ENCODE measurements at places on chromosomes 13 and 19.
A peak's percentile ranks its signal among the peaks of the same experiment; 100 is the strongest.

- DNase-seq, result no peak
Measured at GRCh38 chr13:100179276-100179675, 90.4 kb downstream of the PCCA start.

DNA sequence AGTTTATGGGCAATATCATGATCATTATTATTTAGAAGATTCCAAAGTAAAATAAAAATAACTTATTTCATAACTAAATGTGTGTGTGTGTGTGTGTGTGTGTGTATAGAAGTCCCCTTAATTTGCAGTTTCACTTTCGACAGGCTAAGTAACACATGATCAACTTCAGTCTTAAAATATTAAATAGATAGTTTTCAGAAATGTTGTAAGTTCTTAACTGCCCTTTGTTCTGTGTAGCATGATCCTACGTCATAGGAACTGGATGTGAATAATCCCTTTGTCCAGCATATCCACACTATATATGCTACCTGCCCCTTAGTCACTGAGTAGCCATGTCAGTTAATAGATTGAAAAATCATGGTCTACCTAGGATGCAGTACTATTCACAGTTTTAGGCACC is 1863.5 kb upstream of the PCDH20 start:
- DNase-seq, result no peak

DNA sequence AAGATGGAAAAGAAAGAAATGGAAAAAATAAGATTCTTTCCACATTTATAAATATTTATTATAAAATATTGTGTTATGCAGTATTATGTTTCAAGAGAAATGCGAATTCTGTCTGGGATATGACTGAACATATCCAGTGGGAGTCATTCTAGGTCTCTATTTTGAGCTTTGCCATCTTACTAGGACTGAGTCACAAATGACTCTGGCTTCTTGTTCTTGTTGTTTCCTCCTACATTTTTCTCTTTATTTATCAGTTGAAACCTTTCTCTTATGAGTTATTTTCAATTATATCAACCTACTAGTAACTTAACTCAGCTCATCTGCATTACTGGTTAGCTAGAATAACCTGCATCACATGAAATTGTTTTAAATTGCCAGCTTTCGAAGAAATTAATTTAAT is 1247.3 kb downstream of the SLITRK1 start:
- peak; percentile 16 for DNase-seq

GRCh38 chr19:3932931-3933810 is at the start of gene NMRK2:
TSS of gene NMRK2 (plus strand) at chr19:3933069. CDS start at chr19:3933672, 603 bp downstream.
- no peak for DNase-seq

- DNase-seq, result no peak
Measured at GRCh38 chr19:47589824-47590223, 16.9 kb upstream of the ZNF541 start.

DNA sequence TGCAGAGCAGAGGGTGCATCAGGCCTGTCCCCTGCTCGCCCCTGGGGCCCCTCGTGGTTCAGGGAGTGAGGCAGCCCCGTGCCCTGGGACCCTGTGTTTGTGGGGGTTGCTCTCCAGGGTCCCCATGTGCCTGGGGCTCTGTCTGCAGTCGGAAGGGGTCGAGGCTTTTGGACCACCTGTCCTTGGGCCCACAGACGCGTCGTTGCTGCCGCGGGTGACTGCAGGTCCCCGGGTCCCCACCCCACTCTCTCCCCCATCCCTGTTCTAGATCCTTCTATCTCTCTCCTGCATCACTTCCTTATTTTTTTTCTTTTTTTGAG is 1.9 kb downstream of the PCSK4 start:
- DNase-seq, result no peak

- peak; percentile 85 for DNase-seq
Measured at GRCh38 chr19:56538254-56538760, 441 bp upstream of the ZFP28 start.

GRCh38 chr19:1567116-1567847 is 843 bp downstream of the MEX3D start:
- DNase-seq, result no peak

DNA sequence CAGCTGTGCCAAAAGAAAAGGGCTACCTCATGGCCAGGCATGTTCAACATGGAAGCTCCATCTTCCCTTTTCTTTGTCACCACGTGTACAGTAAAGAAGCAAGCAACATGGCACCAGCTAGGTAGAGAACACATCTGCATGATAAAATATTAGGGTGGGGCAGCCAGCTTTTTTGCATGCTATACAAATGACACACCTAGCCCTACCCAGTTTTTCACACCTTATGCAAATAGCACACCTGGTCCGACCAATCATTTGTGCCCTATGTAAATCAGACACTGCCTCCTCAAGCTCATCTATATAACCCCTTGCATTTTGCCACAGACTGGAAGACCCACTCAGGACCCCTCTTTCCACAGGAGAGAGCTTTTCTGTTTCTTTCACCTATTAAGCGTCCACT is 85.5 kb downstream of the STOML3 start:
- DNase-seq, result no peak

DNA sequence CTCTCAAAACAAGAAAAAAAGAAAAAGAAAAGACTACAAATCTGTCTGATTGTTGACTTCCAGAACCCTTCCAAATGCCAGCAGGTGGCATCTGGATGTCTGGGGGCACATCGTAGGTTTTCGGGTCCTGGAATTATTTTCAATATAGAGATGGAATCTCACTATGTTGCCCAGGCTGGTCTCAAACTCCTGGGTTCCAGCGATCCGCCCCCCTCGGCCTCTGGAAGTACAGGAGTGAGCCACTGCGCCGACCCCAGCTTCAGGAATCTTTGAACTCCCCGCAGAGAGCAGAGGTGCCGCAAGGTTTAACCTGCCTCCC is 567 bp upstream of the B3GNT3 start:
- DNase-seq, result no peak

DNA sequence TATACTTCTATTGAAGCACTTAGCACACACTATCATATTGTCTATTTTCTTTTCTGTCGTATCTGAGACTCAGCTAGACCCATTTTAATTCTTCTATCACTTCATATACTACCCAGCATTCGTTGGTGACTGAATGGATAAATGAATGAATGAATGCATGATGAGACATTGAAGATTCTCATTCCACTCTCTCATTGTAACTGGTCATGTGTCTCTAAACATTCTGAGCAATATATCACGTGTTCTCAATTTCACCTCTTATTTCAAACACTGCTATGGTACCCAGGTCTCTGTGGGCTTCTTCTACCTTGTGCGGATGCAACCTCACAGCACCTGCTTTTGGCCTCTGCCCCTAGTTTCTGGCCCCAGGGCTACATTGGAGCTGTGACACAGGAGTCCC is 65.2 kb upstream of the USPL1 start:
- DNase-seq, result no peak

DNA sequence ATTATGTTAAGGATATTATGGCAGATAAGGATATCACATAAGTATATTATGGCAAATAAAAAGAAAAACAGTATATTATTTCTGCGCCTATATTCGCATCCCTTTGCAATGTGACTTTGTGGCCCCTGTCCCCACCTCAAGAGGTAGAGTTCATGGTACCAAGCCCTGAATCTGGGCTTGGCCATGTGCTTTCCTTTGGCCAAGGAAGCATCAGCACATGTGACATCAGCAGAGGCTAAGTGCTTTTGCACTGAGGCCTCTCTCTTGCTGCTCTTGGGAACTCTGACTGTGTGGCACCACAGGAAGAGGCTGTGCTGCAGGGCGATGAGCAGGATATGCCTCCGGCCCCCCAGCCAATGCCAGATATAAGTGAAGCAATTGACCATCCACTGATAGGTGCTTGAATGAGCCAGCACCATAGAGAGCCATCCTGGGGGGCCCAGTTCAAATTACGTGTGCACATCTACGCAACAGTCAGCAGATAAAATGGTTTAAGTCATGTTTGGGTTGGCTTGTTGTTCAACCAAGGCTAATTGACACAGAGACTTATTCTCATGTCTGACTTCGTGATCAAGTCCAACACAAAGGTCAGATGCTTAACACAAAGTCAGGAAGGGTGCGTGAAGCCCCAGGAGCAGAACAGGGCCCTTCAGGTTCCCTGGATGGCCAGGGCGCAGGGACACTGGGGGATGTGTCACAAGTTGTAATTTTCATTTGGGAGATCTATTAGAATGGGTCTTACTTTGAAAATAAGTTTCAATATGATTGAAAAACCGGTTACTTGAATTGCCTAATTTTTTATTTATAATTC is 173.3 kb downstream of the COL4A1 start:
- DNase-seq, result no peak

DNA sequence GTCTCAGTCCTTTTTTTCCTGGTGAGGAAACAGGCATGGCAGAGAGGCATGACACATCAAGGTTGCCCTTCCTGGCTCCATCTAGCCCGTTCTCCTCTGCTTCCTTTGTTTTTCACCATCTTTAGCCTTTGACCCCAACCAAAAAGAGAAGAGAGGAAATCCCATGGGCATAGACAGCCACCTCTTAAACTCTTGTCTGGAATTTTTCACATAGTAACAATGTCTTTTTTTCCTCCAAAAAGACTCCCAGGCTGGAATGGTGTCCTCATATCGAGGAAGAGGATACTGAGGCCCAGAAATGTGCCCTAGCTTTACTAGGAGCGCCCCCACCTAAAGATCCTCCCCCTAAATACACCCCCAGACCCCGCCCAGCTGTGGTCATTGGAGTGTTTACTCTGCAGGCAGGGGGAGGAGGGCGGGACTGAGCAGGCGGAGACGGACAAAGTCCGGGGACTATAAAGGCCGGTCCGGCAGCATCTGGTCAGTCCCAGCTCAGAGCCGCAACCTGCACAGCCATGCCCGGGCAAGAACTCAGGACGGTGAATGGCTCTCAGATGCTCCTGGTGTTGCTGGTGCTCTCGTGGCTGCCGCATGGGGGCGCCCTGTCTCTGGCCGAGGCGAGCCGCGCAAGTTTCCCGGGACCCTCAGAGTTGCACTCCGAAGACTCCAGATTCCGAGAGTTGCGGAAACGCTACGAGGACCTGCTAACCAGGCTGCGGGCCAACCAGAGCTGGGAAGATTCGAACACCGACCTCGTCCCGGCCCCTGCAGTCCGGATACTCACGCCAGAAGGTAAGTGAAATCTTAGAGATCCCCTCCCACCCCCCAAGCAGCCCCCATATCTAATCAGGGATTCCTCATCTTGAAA is at the start of gene GDF15:
Gene GDF15, plus strand, starts transcription at position 484 of the 868 bp plus-strand sequence. Its CDS starts 32 bp downstream, at position 516.
- DNase-seq, result peak; percentile 87

DNA sequence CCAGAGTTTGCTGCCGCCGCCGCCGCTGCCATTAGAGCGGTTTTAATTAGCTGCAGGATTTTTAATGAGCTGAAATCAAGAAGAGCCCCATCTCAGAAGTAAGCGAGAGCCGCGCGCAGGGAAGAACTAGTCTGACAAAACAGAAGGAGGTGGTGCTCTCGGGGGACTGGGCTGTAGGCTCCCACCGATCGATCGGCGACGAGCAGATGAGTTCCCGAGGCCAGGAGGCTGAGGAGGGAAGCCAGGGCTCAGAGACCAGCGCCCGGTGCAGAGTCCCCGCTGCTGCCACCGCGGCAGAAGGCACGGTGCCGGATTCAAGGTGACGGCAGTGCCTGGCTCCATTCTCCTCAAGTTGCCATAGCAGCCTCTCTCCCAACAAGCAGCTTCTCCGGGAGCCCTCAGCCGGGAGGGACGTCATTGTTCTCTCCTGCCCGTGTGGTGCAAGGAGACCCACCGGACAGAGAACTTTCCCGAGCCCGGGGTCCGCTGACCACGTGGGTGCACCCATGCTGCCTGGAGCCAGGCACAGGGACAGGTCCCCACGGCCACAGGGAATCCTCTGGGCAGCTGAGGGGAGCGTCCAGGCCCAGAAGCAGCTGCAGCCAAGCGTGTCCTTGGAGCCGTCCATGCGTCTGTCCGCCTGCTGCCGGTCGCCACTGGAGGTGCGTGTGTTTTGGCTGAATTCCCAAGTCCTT is 62.9 kb downstream of the CHST8 start:
- DNase-seq, result no peak
